A549 (cell line): ENCODE measurements at places on chromosomes 1 and 21.

DNA sequence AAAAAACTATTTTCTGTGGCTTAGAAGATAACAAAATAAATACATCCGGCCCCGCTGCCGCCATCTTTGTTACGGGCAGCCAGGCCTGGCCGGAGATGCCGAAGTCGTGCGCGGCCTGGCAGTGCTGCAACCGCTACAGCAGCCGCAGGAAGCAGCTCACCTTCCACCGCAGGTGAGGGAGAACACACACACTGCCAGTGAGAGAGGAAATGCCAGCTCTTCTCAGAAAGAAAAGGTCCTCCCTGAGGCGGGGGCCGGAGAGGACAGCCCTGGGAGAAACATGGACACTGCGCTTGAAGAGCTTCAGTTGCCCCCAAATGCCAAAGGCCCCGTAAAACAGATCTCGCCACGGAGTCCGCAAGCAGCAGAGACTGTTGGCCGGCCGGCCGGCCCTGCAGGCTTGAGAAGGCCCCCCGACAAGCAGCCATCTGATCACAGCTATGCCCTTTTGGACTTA lies 323.2 kb downstream of the AMY1C start:
- no peak for DNase-seq

- no peak for DNase-seq
Observed at GRCh38 chr1:51236531-51237350, 668 bp downstream of the RNF11 start.

DNA sequence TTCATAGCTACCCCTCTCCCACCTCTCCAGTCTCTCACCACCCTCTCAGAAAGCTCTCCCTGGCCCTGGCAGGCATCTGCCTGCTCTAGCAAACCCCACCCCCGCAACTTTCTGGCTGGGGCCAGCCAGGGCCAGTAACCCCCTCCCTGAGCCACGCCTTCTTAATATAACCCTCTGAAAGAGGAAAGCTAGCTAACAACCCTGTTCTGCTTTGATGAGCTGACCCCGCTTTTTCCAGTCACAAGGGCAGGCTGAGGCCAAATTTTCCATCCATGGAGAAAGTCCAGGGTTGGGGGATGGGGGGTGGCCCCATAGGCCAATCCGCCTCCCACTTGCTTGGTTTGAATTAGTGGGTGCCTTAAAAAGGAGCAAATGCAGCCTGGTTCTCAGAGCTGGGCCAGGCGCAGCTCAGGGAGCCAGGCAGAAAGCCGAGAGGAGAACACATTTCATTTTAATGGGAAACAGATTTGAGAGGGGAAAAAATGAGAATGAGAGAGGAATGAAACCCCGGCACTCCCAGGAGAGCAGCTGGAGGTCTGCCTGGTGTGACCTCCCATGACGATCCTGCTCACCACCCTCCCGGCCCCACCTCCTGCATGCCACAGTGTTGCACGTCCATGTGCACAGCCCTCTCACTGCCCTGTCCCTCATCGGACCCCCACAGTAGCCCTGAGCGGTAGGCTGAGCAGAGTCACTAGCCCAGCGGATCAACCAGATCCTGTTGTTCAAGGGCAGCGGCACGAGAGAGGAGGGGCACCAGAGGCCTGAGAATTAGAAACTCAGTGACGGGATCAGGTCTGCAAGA lies 62.3 kb downstream of the OPTC start:
- no peak for DNase-seq

DNA sequence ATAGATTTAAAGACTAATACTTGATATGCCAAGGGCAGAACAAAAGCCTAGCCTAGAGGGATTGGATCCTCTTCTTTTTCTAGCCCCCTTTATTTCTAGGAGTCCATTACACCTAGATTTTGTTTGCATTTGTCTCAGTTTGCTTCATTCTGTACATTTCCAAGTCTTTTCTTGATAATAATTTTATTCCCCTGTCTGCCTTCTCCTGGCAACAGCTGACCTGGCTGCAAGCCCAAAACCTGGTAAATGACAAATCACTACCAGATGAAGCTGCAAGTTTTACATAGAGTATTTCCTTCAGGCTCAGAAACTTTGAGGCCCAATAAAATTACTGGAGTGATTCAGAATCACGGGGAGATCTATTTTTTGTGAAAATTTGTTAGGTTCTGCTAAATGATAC lies 36.5 kb upstream of the LHX8 start:
- DNase-seq: no peak

- no peak for DNase-seq
Observed at GRCh38 chr1:64323882-64324281, 120.5 kb downstream of the UBE2U start.
